GM12891 (cell line): ENCODE measurements at places on chromosomes 2 and 18.

DNA sequence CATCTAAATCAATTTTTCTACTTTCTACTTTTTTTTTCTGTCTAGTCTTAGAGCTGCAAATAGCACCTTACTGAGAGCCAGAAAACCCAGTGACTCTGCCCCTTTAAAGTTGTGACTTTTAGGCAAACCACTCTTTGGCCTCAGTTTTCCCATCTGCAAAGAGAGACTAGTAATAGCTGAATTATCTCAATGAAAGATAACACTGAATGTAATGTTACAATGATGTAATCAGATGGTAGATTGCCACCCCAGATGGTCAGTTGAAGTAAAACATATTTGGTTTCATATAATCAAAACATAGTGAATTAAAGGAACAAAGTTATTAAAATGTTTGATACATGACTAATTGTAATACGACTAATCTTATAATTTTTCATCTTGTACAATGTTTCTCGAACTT, 5.0 kb upstream of the APCDD1 start:
- no peak for DNase-seq

GRCh38 chr2:237485304-237485703, 1.7 kb upstream of the MLPH start:
- no peak for DNase-seq

GRCh38 chr2:171008550-171009205, 79.6 kb downstream of the GORASP2 start:
- no peak for DNase-seq

- DNase-seq, result no peak
Observed at GRCh38 chr2:226023946-226024345, 624.4 kb downstream of the NYAP2 start.

DNA sequence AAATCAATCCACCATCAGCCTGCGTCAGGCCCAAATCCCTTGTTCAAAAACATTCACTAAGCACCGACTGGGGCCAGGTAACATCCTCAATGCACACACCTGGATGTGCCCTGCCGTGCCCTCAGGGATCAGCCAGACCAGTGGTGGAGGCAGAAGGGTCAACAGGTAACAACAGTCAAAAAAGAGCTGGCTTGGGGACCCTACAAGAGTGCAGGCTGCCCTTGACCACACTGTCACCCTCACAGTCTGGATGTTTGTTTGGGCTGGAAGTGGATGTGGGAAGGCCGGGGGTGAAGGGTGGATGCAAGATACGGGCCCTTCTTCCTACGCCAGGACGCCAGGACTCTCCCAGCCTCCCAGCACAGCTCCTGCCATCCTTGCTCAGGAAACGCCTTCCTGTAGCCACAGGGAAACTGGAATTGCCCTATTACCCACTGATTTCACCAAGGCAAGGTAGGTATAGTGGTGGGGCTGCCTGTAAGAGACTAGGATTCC, 2.7 kb downstream of the BIN1 start:
- DNase-seq, result no peak

GRCh38 chr2:84841577-84841976, 39.3 kb downstream of the TRABD2A start:
- DNase-seq, result no peak

DNA sequence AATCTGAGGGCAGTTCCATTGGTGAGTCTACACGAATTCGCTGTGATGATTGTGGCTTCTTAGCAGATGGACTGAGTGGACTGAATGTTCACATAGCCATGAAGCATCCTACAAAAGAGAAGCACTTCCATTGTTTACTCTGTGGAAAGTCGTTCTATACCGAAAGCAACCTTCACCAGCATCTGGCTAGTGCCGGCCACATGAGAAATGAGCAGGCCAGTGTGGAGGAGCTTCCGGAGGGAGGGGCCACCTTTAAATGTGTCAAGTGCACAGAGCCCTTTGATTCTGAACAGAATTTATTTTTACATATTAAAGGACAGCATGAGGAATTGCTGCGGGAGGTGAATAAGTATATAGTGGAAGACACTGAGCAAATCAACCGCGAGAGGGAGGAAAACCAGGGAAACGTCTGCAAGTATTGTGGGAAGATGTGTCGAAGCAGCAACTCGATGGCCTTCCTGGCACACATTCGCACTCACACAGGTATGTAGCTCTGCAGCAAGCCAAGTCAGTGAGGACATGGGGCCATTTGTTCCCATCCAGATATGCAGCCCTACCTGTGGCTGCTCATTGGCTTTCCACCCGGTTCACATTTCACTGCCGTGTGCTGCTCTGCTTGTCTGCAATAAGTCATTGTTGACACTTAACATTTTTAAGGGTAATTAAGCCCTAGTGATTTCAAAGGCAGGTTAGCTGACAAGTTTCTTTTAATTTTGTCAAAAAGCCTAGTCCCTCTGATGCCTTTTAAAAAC, 37.7 kb downstream of the ZNF407 start:
- DNase-seq, result no peak

- no peak for DNase-seq
Observed at GRCh38 chr2:26913999-26914658, 56.3 kb upstream of the MAPRE3 start.

GRCh38 chr2:85132397-85132796, 795 bp upstream of the TCF7L1 start:
- no peak for DNase-seq

DNA sequence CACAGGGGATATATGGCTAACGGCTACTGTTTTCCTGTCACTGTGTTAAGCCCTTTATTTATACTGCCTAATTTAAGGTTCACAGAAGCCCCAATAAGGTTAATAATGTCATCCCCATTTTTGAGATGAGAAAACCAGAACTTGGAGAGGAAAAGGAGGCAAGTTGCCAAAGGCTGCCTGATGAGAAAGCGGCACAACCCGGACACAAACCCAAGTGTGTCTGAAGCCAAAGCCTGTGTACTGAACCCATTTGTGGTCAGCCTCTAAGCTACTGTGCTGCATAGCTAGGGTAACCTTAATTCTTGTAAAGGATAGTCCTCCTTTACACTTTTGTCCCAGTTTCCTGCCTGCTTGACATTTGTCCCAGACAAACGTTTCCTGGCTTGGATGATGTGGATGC, 954.7 kb upstream of the FANCL start:
- DNase-seq, result no peak
